HepG2 (cell line): ENCODE measurements at places on chromosomes 6 and 20.

DNA sequence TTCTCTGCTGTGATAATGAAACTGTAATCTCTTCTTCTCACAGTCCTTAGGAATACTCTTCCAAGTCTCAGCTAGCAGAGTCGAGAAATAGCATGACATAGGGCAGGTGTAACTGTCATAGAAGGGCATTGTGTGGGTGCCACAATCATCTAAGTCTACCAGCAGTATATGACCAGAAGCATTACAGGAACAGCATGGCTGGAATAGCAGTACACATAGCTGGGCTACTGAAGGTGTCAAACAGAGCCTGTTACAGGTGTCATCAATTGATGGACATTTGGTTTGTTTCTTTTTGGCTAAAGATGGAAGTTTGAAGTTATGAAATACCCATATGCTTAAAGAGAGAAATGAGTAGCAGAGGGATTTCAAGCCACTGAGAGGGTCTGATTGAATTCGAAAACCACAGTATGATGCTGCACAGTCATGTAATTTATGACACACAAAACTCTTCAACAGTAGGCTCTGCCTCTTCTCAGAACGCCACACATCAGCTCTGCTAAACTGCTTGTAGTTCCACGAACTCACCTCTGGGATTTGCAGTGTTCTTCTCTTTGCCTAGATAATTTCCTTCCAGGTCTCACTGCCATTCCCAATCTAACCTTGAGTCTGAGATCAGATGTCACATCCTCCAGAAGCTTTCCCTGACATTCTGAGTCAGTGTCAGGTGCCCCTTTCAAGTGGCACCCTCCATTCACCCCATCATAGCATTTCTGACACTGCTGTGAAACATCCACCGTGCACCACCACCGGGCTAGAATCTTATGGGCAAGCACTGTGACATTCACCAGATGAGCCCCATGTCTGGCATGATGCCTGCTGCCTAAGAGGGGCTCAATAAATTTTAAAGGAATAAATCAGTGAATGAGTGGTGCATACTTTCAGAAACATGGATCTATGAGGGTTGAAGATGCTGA, 151.0 kb downstream of the ADAT2 start:
- DNase-seq: no peak

DNA sequence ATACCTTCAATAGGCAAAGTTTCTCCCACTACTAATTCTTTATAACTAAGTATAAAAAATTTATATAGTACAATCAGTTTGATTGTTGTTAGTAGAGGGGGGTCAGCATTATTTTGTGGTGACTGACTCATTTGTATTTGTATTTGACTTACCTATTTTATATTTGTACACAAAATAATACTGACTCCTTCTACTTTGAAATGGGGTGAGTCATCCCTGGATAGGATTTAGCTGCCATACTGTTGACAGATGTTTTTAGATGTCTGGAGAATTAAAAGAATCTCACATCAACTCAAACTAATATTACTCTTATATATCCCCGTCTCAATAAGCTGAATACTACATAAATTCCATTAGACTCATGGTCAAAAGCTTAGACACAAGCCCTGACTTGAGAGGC, 114.9 kb downstream of the FRK start:
- no peak for DNase-seq

GRCh38 chr20:37984018-37984785, 49.1 kb downstream of the TTI1 start:
- DNase-seq: peak; percentile 92

DNA sequence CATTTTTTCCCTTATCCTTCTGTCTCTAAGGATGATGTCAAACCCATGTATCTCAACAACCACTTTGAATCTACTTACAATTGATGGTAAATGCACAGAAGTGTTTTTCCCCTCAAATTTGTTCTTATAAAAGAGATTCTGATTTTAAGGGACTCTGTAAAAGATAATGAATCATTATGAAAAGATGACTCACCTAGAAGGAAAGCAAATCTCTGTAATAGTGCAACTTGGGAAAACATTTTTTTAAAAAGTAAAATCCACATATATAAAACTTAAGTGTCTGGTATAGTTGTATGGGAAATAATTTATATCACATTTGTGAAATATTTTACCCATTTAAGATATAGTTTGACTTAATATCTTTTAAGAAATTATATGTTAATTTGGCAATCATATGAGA, 137.0 kb downstream of the TINAG start:
- no peak for DNase-seq

GRCh38 chr6:105981002-105981887, 104.9 kb upstream of the PRDM1 start:
- no peak for DNase-seq

- no peak for DNase-seq
These were observed at the start of gene FUT9 for GRCh38 chr6:96015518-96016333. FUT9 (plus strand) TSS chr6:96015974; CDS start chr6:96203156, 187,182 bp downstream.

- no peak for DNase-seq
These were observed 16.4 kb downstream of the SOX4 start for GRCh38 chr6:21609881-21610329.

DNA sequence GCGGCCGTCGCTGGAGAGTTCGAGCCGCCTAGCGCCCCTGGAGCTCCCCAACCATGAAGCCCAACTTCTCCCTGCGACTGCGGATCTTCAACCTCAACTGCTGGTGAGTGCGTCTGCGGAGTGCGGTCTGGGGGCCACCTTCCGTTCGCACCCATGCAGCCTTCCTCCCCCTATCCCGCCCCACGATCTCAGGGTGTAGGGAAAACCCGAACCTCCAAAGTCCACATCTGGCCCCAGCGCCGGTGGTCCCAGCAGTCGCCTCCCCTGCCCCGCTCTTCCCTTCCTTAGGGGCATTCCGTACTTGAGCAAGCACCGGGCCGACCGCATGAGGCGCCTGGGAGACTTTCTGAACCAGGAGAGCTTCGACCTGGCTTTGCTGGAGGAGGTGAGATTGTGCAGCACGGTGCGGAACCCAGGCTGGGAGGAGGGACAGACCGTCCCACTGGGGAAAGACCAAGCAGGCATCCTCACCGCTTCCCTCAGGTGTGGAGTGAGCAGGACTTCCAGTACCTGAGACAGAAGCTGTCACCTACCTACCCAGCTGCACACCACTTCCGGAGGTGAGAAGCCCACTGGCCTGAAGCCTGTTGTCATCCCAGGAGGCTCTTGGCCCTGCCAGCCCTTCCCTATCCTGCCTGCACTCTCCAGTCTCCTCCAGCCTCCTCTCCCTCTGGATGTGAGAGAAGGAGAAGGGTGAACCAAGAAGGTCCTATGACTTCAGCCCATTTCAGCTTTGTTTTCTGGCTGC, 719 bp downstream of the SMPD2 start:
- DNase-seq: peak; percentile 40

- DNase-seq: peak; percentile 50
These were observed 8.4 kb upstream of the STK35 start for GRCh38 chr20:2093159-2093781.

DNA sequence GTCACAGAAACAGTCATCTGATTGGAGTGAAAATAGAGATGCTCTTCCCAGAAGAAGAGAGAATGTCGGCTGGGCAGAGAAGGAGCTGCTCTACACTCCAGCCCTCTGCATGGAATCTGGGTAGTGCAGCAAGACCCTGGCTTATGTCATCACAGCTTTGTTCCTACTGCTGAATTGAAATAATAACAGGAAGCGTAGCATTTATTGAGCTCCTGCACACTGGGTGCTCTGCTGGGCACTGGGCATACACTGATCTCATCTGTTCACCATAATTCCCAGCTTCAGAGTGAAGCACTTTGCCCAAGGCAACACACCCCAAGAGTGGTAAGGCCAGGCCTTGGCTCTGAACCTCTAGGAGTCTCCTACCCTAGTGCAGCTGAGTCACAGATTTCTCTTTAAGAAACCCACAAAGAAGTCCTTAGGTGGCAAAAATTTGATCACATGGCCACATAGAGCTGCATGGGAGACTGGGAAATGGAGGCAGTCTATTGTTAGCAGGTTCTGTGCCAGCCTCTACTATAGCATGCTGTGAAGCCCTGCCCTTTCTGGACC, 3.9 kb upstream of the SDCBP2 start:
- no peak for DNase-seq

- no peak for DNase-seq
These were observed 18.3 kb downstream of the RAET1L start for GRCh38 chr6:150006961-150007464.

- peak; percentile 71 for DNase-seq
These were observed 164.4 kb downstream of the SIM1 start for GRCh38 chr6:100300221-100300736.

DNA sequence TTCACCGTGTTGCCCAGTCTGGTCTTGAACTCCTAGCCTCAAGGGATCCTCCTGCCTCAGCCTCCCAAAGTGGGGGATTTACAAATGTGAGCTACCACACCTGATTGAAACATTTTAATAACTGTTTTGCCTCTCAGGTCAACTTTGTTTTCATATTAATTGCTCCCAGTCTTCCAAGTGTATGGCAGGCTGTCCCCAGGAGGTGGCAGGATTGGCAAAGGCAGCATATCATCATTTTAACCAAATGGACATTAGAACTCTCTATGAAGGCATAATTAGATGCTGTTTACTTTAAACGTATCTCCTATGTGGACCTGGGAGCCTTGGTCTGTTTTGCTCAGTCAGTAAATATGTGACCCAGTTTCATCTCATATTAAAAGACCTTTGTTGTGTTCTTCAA, 59.2 kb upstream of the CSE1L start:
- DNase-seq: peak; percentile 49

- DNase-seq: no peak
These were observed 48.9 kb downstream of the SYCP2 start for GRCh38 chr20:59884494-59884893.

DNA sequence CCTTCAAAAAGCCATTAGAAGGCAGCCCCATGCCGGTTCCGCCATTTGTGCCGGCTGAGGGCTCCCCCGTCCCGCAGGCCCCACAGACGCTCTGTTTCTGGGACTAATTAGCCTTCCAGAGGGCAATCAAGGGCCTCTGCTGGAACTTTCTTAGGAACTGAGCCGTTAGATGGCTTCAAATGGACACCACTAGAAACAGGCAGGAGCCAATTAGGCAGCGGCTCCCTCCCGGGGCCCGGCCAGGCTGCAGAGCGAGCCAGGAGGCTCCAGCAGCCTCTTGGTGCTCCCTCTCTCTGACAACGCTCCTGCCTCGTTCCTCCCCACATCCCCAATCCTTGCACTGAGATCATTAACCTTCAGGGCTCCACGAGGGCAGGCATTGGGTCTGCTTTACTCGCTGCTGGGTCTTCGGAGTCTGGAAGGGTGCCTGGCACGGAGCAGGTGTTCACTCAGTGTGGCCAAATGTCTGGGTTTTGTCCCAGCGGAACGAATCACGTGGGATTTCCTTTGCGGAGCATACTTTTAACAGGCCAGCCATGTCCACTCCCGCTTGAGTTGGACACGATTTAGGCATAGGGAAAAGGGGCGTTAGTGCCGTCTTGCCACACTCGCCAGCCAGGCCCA, 98.3 kb downstream of the TMEM242 start:
- DNase-seq: no peak

- DNase-seq: no peak
These were observed 14.2 kb downstream of the ITCH start for GRCh38 chr20:34377072-34377847.
